ENCODE measurements at places on chromosomes 2 and 18.

- no peak for DNase-seq
Measured at GRCh38 chr2:204453730-204454167, 91.5 kb upstream of the PARD3B start.

DNA sequence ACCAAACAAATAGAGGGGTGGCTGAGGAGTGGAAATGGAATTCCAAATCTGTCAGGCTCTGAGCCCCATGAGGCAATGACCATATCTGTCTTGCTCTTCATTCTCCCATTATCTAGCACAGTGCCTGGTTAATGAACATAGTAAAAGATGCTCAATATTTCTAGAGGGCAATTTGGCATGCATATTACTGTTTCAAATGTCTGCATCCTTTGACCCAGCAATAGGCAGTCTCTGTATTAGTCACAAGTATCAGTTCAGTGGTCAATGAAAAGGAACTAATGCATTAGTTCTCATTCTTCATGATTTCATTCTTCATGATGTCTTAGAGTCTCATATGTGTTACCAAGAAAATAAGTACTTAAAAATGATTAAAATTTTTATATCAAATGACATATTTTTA, 28.4 kb upstream of the MALL start:
- no peak for DNase-seq

GRCh38 chr2:151261977-151262291, 271 bp upstream of the RBM43 start:
- no peak for DNase-seq

- DNase-seq, result no peak
Measured at GRCh38 chr2:197919487-197919886, 115.1 kb downstream of the PLCL1 start.

GRCh38 chr2:241968417-241968816, 98.9 kb downstream of the RTP5 start:
- DNase-seq, result no peak

DNA sequence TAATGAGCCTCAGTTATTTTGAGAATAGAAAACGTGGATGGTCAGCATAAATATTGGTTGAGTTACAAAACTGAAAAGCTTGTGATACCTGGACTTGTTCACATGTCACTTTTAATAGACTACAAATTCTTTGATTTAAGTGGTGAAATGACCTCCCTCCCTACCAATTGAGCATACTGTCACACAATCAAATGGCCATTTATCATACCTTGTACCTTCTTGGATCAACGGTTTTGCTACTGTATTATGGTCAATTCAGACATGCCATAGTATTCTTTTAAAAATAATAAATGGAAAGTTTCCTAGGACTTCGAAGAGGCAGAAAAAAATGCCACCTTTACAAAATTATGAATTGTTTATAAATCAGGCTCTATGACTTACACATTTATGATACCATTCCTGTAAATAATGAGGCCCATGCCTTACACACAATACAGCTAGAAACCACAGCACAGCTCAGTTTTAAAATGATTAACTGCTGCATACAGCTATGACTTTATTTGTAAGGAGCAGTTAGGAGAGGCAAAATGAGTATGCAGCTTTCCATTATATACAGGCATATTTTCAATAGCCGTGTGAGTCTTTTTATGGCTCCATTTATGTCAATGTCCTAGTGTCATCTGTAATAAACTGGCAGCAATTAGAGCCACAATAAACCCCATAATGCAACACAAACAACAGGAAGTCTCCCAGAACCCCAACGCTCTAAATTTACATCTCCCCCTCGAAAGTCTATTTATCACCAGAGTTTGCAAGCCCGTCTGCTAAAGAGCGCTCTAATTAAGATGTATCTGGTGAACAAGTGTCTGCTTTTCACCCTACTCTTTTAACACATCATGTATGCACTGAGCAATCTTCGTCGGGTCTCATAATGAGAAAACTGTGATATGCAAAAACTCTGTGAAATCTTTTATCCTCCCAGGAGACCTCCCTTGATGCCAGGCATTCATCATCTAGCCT, 176.1 kb downstream of the ZNF521 start:
- no peak for DNase-seq

DNA sequence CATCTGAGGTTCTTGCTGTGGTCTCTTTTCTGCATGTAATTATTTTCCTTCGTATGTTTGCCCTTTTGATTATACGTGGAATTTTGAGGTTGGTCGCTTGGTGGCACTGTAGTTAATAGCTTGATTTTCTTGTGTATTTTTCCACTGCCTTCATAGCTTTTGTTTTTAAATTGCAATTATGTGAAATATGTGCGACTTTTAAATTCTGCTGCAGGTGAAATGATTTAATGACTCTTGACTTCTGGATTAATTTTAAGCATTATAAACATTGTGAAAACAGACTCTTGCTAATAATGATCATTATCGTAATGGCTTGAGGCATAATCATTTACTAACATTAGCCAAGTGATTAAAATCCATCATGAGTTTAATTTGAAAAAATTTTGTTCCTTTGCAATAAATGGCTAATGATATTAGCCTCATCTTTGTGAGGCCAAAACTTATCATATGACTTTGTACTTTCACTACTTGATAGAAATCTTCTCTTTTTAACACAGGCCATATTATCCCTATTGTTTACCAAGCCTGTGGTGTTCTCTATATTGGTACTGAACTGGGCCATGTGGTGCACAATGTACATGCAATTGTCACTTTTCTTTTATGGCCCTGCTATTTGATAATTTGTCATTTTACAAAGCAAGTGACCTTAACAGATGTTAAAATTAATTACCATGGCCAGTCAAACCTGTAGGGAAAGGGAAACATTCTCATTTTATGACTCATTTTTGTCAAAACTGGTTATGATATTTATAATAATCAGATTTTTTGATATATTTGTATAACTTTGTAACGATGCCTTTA, 62.8 kb upstream of the NEUROD1 start:
- no peak for DNase-seq

- DNase-seq, result no peak
Measured at GRCh38 chr2:190847504-190848081, 33.0 kb upstream of the GLS start.

DNA sequence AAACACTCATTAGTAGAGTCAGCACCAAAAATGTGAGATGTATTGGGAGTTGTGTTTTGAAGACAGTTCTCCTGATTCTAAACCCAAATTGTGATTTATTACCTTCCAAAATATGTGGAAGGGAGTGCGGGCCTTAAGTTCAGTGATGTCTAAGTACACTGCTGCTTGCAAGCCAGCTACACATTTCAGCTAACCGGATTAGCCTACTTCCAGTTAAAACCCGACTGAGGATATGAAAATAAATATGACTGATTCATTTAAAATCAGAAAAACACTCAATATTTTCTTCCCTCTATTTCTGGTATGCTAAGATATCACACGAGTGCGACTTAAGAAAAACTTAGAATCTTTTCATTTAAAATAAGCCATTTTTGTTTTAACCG, 907 bp downstream of the FHL2 start:
- DNase-seq, result no peak

DNA sequence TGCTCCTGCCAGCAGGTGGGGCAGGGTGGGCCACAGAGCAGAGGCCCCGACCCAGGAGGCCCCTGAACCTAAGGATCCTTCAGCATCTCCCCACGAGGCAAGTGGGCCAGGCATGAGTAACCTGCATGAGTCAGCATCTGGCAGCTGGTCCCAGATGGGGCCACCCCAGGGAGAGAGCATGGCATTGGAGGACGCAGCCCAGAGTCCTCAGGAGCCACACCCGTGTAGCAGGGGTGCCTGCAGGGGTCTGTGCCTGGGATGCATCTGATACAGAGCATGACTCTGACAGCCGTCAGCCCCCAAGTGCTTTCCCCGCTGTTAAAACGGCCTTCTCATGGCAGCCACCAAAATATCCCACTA, 185.6 kb upstream of the SALL3 start:
- no peak for DNase-seq

DNA sequence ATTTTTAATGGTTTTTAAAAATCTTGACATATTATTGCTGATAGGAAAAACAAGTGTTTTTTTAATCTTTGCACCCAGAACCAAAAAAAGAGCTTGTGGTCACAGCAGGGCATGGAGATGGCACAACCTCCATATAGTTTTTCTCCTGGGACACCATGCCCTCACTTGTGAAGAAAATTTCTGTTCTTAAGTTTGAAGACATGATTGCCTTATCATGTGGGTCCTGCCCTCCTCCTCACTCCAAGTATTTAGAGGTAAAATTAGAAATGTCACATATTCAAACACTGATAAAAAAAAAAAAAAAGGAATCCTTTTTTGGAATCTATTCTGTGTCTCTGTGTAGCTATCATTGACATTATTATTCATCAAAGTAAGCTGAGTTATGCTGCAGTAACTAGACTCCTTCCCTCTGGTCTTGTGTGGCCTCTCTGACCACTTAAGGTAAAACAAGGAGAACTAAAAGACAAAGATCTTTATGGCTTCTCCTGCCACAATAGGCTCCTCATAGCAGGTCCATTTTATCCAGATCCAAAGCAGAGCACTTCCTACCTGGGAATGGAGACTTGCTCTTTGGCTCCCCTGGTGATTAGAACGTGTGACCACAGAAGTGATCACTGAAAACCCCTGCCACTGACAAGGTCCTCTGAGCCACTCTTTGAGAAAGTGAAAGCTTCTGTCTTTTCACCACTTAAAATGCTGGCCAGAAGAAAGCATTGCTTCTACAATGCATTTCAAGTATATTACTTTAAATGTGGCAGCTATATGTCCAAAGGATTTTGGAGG, 19.8 kb downstream of the ADD2 start:
- no peak for DNase-seq

- no peak for DNase-seq
Measured at GRCh38 chr2:11574176-11575046, 40.6 kb downstream of the GREB1 start.

DNA sequence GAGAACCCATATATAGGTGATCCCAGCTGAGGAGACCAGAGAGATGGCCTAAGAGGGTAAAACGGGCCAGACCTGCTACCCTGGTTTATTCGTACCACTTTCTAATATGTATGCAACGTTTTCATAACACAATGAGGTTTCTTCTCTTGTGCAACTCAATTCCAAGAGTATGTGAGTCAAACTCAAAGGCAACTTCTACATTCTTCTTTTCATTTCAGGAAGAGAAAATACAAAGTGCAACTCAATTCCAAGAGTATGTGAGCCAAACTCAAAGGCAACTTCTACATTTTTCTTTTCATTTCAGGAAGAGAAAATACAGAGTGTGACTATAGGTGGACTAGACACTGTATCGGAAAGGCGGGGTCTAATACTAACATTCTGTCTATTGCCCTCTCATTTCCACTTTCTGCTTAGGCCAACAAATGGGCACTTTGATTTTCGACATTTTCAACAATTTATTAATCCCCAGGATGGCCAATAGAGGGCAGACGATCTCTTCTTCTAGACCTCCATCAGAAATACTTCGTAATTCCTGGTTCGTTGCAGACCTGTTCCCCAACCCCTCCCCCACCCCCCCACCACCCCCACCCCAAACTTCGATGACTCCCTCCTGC, 3.7 kb upstream of the CRIM1 start:
- no peak for DNase-seq

DNA sequence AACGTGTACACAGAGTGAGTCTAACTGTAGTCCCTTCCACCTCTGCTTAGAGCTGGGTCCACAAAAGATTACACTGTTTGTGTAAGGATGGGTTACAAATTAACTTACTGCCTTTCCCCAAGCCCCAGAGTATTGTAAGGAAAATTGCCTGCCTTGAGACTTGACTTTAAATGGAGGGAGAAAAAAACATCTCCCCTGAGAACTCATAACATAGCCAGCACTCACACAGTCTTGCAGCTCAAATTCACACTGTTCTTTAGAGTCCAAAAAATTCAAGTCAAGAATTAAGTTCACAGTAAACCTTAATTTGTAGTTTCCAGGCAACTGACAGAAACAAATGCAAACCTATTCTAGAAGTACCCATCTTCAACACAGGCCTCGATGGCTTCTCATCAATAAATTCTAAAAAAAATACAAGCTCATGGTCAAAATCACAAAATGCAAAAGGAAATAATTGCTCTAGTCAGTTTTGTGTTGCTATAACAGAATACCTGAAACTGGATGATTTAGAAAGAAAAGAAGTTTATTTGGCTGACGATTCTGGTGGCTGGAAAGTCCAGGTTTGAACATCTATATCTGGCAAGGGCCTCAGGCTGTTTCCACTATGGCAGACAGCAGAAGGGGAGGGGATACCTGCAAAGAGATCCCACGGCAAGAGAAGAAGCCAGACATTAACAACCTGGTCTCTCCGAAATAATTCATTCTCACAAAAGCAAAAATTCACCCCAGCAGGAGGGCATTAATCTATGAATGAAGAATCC, 34.6 kb upstream of the TMEM17 start:
- DNase-seq, result no peak

DNA sequence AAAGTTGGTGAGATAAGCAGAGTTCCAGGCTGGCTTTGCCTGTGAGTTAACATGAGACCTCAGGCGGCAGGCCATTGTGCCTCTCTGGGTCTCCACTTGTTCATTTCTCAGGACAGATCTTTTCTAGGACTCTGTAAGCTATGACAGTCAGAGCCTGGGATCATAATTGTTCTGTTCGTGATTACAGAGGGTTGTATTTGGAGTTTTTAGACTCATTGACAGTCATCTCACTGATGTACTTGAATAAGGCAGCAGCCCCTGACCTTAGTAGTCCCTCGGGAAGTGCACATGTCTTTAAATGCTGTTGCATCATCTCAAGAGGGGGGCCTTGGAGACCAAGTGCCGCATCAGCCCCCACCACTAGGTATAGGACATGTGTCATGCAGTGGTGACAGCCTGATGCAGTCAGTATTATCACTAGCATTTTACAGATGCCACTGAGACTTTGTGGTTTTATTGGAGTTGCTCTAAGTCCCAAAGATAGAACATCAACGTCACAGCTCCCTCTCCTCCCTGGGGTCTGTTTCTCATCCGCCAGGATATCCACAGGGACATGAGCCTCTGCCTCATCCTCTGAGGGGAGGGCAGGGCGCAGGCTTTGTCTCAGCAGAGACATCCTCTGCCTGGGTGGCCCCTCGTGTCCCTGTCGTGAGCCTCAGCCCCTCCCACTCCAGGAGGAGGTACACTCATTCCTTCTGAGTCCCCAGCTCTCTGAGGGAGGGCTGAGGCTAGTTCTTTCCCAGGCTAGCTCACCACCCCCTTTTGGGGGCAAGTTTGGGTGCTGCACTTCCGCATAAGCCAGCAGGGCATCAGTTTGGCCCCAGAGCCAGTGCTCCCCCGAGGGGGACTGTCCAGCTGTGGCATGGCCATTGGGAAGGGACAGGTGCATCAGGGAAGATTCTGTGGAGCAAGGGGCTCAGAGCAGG, 14.1 kb downstream of the GLI2 start:
- DNase-seq, result no peak

- no peak for DNase-seq
Measured at GRCh38 chr2:187982668-187983067, 309.0 kb upstream of the GULP1 start.

DNA sequence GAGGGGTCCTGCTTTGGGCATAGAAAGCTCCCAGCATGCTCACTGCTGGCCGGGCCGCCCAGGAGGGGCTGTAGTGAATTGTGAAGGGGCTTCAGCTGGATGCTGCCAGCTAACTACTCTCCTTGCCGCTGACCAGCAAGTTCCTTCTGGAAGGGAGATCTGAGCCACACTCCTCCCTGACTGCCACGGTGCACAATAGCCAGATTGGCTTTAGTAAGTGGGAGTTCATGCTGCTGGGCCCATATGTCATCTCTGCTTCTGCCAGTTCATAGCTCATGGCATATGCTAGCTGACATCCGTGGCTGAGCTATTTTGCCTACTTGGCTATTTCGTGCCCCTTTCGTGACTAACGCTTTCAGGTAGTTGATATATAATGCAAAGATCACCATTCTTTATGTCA, 51.6 kb upstream of the ROCK2 start:
- no peak for DNase-seq

All from activated naive CD4-positive, alpha-beta T cell (primary cell).